PC-3 (cell line): ENCODE measurements at places on chromosomes 2 and 18.

- no peak overlapping the region for H3K4me3 ChIP-seq
- H3K27me3 ChIP-seq = no peaks in the 10 kb centered on the region
- peaks cover 30% of the 10 kb centered on the region for H3K4me1 ChIP-seq
Measured at GRCh38 chr2:65353046-65353445, 79.4 kb downstream of the SPRED2 start.

DNA sequence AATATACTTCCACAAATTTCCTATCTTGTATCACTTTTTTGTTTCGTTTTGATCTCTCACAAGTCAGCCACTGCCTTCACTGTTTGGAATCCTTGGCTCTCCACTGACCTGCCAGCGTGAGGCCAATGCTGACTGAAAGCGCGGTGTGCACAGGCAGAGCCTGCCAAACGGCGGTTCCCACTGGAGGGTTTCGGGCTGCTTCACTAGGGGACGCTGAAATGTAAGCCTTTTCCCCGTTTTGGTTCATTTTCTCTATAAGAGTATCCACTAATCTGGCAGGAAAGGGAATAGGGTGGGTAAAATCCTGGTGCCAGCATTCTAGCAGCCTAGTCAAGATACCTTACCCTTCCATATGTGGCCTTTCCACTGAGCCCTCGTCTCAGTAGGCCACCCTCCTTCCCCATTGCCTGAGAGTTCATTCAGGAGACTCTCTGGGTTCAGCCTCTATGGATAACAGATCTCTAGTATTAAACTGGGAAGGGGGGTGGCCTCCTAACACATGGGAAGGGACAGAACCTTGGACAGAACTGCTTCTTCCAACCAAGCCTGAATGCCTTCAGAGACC is 91.5 kb downstream of the DYM start:
- no peaks in the 10 kb centered on the region for H3K4me1 ChIP-seq
- DNase-seq = no peak
- H3K36me3 ChIP-seq = no peaks in the 10 kb centered on the region
- no peaks in the 10 kb centered on the region for H3K27me3 ChIP-seq

DNA sequence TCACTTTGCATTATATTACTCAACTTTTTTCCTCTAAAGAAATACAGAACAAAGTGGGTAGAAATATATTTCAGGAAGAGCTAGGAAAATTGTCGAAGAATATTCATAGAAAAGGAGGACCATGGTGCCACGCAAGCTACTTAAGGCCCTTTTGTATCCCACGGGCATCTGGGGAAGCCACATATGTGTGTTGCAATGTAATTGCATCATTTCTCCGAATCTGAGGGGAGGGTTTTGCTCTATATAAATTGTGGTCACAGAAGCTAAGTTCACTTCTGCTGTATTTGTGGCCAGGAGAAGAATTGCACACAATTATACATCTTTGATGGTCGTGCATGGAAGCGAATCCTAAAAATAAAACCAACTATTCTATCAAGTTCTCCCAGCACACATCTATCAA is 360.3 kb downstream of the IRS1 start:
- H3K27me3 ChIP-seq = no peaks in the 10 kb centered on the region
- no peak overlapping the region for H3K4me3 ChIP-seq
- peak overlapping the region; percentile 55 for H3K27ac ChIP-seq
- no peaks in the 10 kb centered on the region for H3K36me3 ChIP-seq
- peaks cover 19% of the 10 kb centered on the region for H3K4me1 ChIP-seq
- DNase-seq = no peak

GRCh38 chr2:95115418-95115817 is 6.2 kb downstream of the MRPS5 start:
- H3K4me3 ChIP-seq = no peak overlapping the region
- peaks cover 43% of the 10 kb centered on the region for H3K36me3 ChIP-seq
- H3K27ac ChIP-seq = no peak overlapping the region
- peak; percentile 72 for DNase-seq
- H3K27me3 ChIP-seq = no peaks in the 10 kb centered on the region
- H3K4me1 ChIP-seq = peaks cover 19% of the 10 kb centered on the region

GRCh38 chr2:111015283-111015995 is 105.3 kb upstream of the BCL2L11 start:
- H3K36me3 ChIP-seq = no peaks in the 10 kb centered on the region
- no peak for DNase-seq
- 0 out of 2 replicates have a peak, but pooled peaks cover 6% of the 10 kb centered on the region for H3K4me1 ChIP-seq

DNA sequence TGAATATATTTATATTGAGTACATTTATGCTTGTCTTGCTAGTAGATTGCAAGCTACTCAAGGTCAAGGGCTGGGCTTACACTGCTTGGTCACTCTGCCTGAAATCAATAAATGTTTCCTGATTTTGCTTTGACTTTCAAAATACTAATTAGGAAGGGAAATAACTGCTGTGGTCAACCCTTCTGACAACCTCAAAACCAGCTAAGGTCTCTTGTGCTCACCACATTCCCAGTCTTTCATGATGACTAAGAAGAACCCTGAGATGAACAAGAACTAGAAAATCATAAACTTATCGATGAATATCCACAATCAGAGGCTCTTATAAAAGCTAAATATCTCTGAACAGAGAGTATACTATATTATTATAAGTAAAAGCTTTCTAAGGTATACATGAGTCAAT is 33.3 kb downstream of the ABCB11 start:
- no peak overlapping the region for H3K27ac ChIP-seq
- H3K4me1 ChIP-seq = peaks cover 11% of the 10 kb centered on the region
- no peaks in the 10 kb centered on the region for H3K27me3 ChIP-seq

GRCh38 chr18:2956056-2956455 is 56.9 kb downstream of the LPIN2 start:
- no peak overlapping the region for H3K27ac ChIP-seq
- no peak overlapping the region for H3K4me3 ChIP-seq
- H3K27me3 ChIP-seq = no peaks in the 10 kb centered on the region
- H3K4me1 ChIP-seq = no peaks in the 10 kb centered on the region
- 0 out of 2 replicates have a peak, but pooled peaks cover 4% of the 10 kb centered on the region for H3K36me3 ChIP-seq

GRCh38 chr2:168691221-168691620 is 111.2 kb upstream of the NOSTRIN start:
- no peaks in the 10 kb centered on the region for H3K36me3 ChIP-seq
- H3K27ac ChIP-seq = no peak overlapping the region
- peaks cover 7% of the 10 kb centered on the region; the same call in 1 of the 2 replicates for H3K4me1 ChIP-seq
- H3K4me3 ChIP-seq = no peak overlapping the region

DNA sequence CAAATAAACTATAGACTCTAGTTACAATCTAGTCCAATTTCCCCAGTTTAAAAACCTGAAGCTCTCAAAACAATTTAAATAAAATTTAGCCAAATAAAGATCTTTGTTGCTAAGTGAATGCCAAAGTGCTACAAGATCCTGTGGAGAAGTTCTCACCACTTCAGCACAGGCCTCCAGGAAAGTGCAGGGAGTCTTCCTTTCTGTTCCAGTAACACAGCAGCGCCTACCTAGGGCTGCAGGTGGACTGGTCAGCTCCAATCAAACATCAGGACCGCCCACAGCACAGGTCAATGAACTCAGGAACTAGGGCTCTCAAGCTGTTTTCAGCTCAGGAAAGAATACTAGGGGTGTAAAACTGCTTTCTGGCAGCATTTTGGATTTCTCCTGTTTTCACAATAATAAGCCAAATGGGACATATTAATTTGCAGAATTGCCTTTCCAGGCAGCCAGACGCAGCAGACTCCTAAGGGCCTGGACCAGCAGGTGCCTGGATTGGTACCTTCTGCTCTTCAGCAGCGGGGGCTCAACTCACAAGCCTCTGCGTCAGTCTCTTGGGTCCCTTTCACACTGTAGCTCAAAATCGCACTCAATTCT is 1.5 kb downstream of the FAM110C start:
- H3K4me3 ChIP-seq = peak overlapping the region; percentile 83
- H3K36me3 ChIP-seq = 0 out of 2 replicates have a peak, but pooled peaks cover 2% of the 10 kb centered on the region
- H3K4me1 ChIP-seq = peaks cover 37% of the 10 kb centered on the region
- peak; percentile 35 for DNase-seq

- H3K36me3 ChIP-seq = no peaks in the 10 kb centered on the region
- DNase-seq = no peak
- H3K4me1 ChIP-seq = no peaks in the 10 kb centered on the region
- H3K27ac ChIP-seq = no peak overlapping the region
Measured at GRCh38 chr18:55115606-55116005, 156.3 kb upstream of the CCDC68 start.

DNA sequence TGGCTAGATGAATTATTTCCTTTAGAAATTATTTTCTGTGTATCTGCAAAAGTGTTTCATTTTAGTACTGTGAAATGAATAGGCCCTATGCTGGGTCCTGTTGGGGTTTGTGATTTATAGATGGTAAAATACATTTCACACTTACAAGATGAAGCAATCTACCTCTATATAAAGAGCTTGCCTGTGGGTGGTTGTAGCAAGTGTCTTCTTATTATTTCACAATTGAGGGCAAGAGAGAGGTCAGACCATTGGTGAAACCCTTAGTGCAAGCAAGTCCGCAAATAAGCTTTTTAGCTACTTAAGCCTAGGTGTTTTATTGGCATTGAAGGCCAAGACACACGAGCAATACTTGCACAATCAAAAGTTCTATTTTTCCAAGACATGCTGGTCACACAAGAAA is 153.1 kb downstream of the FMNL2 start:
- no peak for DNase-seq
- no peaks in the 10 kb centered on the region for H3K36me3 ChIP-seq
- no peak overlapping the region for H3K4me3 ChIP-seq
- no peaks in the 10 kb centered on the region for H3K27me3 ChIP-seq

DNA sequence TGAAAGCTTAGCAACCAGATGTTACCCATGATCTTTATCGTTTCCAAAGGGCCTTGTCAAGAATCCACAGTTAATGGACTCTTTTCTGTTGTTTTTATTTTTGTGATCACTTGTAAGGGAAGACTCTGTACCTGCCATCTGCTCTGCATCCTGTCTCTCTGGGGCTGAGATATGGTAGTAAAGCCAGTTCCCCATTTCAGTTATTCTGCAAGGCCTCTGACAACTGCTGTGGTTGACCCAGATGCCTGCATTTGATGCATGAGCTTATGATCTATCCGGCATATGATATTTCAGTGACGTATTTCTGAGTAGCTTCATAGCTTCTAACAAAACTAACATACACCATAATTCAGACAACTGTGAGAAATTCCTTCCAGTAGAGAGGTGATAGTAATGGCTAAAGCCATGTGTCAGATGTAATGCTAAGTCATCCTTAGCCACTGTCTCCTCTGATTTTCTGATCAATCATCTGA is 105.1 kb downstream of the TPO start:
- H3K27ac ChIP-seq = no peak overlapping the region
- H3K4me3 ChIP-seq = no peak overlapping the region
- no peak for DNase-seq
- peaks cover 36% of the 10 kb centered on the region for H3K27me3 ChIP-seq
- no peaks in the 10 kb centered on the region for H3K4me1 ChIP-seq

GRCh38 chr18:34707670-34708069 is 2.4 kb upstream of the DTNA start:
- H3K4me3 ChIP-seq = peak overlapping the region; percentile 33; the same call in 1 of the 2 replicates
- H3K27ac ChIP-seq = peak overlapping the region; percentile 49
- no peaks in the 10 kb centered on the region for H3K27me3 ChIP-seq

DNA sequence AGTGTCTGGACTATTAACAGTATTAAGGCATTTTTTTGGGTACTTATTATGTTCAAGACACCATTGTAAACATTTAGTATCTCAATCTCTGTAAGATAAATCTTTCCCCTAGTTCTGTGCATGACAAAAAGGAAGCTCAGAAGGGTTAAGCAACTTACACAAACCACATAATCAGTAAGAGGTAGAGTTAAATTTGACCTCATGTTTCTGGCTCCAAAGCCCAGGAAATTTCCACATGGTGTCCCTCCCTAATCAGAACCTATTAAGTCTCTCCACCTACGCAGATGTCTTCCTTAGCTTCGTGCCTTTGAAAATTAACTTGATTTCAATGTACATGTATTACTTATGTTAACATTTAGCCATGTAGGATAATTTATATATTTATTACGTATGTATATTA is 2.0 kb downstream of the MFSD6 start:
- no peak for DNase-seq
- no peaks in the 10 kb centered on the region for H3K27me3 ChIP-seq
- H3K27ac ChIP-seq = no peak overlapping the region
- no peak overlapping the region for H3K4me3 ChIP-seq

DNA sequence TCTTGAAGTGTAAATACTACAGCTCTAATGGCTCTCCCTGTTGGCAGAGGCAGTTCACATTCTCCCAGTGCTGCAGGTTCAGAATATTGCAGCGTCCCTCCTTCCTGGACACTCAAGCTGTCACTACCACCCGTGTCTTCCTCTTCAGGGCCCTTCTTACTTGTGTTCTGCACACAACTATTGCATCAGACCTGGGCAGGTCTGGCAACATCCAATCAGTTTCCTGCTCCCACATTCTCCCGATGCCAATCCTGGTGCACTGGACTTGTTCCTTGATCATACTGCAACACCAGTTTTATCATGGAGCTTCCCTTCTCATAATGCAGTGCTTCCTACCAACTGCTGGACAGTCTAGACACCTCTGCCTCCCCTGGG is 161.5 kb downstream of the CAPN13 start:
- no peaks in the 10 kb centered on the region for H3K27me3 ChIP-seq
- DNase-seq = no peak
- H3K4me1 ChIP-seq = no peaks in the 10 kb centered on the region
- H3K27ac ChIP-seq = no peak overlapping the region

- peaks cover 6% of the 10 kb centered on the region; the same call in 1 of the 2 replicates for H3K4me1 ChIP-seq
- no peaks in the 10 kb centered on the region for H3K27me3 ChIP-seq
- H3K36me3 ChIP-seq = no peaks in the 10 kb centered on the region
Measured at GRCh38 chr18:48306838-48307237, 102.3 kb downstream of the ZBTB7C start.

DNA sequence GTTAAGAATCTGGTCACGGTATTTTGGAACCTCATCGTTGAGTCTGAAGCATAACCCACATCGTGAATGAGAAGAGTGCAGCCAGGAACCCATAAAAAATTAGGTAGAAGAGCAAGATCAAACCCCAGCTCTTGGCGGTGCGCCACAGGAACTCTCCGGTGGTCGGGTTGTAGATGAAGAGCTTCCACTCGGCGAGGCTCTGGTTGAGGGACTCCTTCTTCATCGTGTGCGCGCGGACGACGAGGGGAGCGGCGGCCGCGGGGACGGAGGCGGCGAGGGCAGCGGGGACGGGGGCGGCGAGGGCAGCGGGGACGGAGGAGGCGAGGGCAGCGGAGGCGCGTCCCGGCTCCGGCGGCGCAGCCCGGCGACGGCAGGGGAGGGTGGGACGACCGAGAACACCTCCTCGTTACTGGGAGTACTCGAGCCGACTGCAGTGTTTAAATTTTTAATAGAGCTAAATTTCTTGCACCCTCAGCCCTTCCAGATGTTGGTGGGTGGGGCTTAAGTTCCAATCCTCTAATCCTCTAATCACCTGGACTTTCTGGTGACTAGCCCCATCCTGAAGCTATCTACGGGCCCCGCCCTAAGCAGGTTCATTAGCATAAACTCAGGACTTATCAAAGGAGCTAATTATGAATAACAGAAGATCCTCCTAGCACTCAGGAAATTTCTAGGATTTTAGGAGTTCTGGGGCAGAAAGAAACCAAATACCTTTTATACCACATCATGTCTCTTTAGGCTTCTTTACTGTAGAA is 20.4 kb upstream of the PAPOLG start:
- H3K4me3 ChIP-seq = no peak overlapping the region
- H3K4me1 ChIP-seq = no peaks in the 10 kb centered on the region
- H3K36me3 ChIP-seq = no peaks in the 10 kb centered on the region
- DNase-seq = no peak
- peaks cover 15% of the 10 kb centered on the region; the same call in 1 of the 2 replicates for H3K27me3 ChIP-seq
